GF-D8 (cell line): ENCODE measurements at places on chromosomes 2 and 18.

DNA sequence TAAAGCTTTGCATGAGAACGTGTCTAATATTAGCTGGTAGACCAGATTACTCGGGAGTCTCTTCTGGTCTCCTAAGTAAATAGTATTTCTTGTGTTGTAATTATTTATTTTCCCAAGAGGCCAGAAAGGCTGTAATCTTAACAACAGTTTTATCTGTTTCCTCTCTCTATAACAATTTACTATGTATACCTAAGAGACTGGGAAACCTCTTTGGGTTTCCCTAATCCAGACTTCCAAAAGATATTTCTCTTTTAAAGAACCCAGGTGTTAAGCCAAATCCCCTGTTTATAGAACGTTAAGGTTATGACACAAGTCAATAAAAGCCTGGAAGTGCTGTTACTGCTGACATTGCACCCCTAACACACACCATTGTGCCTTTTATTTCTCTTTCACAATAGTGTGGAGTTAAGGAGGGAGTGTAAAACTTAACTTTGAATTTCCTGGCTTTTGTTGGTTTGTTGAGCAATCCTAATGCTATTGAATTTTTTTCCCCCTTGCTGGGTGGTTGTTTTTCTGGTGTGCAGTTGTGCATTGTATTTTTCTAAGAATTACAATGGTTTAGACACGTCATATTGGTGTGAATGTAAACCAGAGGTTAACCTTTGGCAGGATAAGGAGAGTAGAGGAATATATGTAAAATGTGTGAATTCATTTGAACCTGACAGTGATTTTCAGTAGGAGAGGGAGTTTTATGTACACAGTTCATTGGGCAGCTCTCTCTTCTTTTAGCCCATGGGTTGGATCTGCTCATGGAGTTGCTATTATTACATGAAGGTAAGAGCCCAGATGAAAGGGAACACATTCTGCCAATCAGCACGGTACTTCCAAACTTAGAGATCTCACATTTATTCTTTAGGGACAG lies 192.8 kb downstream of the MTX2 start:
- DNase-seq = no peak

DNA sequence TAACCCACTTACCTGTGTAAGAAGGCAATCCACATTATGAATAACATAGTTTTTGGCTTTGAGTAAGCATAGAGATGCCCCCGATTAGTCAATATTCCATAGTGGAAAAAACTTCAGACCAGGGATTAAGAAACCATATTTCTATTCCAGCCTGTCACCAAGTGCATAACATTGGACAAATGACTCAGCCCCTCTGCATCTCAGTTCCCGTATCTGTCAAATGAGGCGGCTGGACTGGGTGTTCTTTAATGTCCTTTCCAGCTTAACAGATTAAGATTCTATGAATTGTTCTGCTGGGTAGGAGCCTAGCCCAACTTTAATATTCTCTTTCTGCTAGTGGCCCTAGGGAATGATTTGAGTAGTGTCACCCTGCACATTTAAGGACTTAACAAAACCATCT lies 11.8 kb upstream of the FTCDNL1 start:
- DNase-seq = no peak

GRCh38 chr2:181106229-181106628 lies 125.8 kb downstream of the UBE2E3 start:
- DNase-seq = no peak

GRCh38 chr18:58484989-58485981 lies 143.6 kb downstream of the ALPK2 start:
- DNase-seq = no peak

GRCh38 chr18:8036551-8036950 lies 469.4 kb downstream of the PTPRM start:
- DNase-seq = no peak

DNA sequence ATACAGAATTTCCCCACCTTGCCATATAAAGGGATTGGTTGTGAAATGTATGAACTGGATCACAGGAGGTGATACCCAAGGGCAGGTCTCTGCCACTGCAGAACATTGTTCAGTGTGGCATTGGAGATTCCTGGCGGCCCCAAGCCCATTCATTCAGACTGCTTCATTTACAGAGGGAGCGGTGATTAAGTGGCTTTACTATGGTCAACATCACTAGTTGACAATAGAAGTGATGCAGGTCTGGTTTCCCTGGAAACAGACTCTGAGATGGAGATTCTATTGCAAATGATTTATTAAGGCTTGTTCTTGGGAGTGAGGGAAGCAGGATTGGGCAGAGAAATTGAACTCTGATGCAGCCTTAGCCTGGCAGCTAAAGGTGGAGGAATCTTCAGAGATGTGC lies 62.4 kb downstream of the ZDBF2 start:
- no peak for DNase-seq

- DNase-seq = no peak
Measured at GRCh38 chr2:210000464-210001324, 1.7 kb upstream of the RPE start.

DNA sequence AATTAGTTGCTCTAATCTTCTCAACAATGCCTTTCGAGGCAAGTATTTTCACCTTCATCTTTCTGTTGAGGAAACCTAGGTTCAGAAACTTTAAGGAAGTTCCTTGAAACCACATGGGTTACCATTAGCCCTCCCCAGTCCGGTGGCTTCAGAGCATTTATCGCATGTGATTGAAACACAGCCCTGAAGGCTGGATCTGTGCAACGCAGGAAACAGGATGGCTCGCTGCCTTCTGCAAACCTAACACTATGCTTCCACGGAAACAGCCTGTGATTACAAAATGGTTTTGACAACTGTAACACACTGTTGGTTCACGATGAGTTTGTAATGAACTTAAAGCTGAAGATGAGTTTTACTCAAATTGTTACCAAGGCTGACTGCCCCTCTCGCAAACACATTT lies 68.5 kb downstream of the EPB41L3 start:
- no peak for DNase-seq

GRCh38 chr2:220665108-220665471 lies 907.0 kb downstream of the EPHA4 start:
- DNase-seq = no peak

DNA sequence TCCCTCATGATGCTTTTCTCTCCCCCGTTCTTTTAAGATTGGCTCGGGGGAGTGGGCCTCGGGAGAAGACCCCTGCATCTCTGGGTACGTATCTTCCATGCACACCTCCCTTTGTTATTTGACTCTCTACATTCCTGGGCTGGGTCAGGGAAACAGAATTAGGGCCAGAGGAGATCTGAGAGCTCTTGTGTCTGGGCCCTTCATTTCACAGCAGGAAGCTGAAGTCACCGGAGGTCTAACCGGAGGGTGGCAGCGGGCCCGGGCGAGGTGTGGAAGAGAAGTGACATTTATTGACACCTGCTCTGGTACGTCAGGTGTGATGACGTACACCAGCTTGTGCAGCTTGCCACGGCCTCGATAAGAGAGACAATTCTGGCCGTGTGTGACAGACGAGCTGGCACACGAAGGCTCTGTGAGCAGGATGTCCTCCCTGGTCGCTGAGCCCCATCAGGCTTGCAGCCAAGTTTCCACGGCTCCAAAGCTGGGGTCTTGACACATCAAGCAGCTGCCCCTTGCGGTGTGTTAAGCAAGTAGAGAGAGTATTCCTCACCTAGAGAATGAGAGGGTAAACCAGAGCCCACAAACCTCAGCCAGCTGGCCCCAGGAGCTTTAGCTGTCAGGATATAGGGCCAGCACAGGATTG lies 30.4 kb downstream of the TOGARAM2 start:
- peak; percentile 91 for DNase-seq

- no peak for DNase-seq
Measured at GRCh38 chr18:49046125-49046524, 95.4 kb upstream of the SMAD7 start.

DNA sequence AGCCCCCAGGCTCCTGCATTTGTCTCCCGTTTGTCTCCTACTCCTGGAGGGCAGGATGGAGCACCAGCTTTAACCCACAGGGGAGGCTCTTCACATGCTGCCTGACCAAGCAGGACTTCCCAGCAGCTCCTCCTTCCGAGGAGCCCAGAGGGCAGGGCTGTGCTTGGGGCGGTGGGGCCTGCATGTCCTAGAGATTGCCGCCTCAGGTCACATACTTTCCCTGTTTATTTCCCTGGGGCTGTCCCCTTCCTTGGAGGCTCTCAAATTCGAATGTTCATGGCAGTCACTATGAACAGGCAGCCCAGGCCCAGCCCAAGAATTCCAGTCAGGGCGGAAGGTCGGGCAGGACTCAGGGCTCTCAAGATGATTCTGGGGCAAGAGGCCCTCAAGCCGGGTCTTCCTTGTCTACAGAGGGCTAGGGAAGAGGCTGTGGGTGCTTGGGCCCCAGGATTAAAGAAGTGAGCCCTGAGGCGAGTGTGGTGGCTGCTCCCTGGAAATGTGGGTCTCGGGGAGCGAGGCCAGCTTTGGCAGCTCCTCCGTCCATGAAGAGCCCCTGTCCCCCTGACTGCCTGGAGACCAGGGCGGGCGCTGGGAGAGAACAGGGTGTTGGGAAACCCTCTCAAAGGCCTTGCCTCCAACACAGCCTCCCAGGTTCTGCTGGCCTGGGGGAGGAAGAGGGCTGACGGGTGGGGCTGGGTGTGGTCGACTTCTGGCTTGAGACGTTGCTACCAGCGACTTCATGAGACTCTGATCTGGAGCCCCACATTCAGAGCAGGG lies 48.9 kb upstream of the HPCAL1 start:
- DNase-seq = no peak

DNA sequence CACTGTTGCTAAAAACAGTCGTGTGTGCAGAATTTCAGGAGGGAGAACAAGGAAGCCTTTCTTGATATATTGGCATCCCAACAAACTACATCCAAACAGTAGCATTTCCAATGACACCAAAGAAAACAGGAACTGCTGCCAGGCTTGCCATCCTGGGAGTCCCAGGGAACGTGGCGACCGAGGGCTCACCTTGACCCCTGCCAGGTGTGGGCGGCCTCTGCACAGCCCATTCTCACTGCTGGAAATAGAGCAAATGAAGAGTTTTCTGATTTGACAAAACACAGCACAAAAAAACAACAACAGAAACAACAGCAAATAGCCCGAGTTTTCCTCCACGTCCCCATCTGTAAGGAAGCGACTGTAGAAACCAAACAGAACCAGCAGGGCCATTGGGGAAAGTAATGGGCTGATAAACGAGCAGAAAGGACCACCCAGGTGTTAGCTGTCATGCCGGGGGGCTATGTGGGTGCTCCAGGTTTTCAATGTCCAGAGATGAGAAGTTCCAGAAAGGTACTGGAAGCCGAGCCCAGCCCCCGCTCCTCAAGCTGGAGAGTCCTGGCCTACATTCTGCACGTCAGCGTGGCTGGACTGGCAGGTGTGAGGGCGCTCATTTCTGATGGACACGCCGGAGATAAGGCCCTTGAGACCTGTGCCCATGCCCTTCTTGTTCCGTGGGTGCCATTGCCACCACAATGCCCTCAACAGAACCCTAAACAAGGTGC lies 80.8 kb downstream of the TWIST2 start:
- no peak for DNase-seq

GRCh38 chr2:113910967-113911678 lies 21.2 kb downstream of the ACTR3 start:
- no peak for DNase-seq

GRCh38 chr2:105404736-105405135 lies 5.9 kb upstream of the FHL2 start:
- DNase-seq = no peak

DNA sequence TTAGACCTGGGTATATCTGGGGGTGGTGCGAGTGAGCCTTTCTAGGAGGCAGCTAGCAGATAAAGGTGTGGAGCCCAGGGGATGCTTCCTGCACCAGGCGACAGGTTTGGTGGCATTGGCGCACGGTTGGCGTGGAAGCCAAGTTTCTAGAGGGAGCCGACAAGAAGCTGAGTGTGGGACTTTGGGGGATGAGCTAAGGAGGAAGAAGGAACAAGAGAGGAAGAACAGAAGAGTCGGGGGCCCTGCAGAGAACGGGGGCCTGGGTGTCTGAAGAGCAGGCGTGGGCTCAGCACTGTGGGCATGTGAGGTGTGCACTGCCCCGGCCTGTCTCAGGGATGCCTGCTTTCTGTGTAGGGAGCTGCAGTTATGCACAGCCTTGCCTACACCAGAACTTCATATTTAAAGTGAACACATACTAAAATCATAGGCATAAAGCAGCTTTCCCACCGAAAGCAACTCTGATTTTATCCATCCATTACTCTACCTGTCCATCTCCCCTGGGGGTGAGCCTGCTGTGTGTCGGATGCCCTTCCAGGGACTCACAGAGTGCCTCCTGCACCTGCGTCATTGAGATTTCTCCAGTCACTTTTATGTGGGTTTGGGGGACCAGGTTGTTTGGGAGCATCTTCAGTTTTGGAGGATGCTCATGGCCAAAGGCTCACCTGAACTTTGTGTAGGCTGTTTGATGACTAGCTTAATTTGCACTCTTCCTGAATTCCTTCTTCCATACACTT lies 149.7 kb downstream of the LDLRAD4 start:
- DNase-seq = no peak

GRCh38 chr2:219285894-219286425 lies 6.8 kb downstream of the DNAJB2 start:
- no peak for DNase-seq

DNA sequence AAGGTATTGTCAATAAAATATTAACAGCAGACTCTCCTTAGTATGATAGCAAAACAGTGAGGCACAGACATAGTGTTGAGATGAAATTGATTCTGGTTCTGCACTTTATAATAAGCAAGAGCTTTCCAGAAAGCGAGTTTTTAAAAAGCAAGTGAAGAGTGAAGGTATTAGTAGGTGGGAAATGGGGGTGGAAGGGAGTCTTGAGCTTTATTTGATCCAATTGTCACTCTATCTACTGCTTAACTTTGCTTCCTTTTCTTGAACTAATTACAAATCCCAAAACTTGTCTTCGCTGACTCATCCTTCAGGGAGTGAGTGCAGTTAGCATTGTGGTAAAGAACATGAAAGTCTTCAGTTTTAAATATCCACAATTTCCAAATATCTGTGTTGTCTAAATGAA lies 120.6 kb upstream of the BOD1L2 start:
- DNase-seq = no peak

GRCh38 chr2:75595541-75596395 lies 35.0 kb upstream of the EVA1A start:
- no peak for DNase-seq

DNA sequence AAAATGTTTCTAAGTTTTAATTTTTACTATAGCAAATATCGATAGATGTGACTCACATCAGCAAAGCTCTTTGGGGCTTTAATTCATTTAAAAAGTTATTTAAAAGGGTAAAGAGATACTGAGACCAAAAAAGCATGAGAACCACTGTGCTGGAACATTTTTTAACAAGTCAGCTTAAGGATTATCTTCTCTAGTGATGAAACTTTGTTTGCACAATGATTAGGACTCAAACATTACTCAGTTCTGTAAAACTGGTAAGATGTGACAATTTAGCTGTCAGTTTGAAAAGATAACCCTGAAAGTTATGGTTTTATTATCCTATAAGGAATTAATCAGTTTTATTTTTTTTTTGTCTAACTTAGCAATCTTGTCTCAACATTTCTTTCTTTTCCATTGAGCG lies 301.4 kb downstream of the TSN start:
- no peak for DNase-seq

GRCh38 chr2:82641598-82642180 lies 1817.4 kb downstream of the SUCLG1 start:
- no peak for DNase-seq
